CD4-positive, alpha-beta T cell treated with Interleukin-17A for 1 hour (primary cell): ENCODE measurements at places on chromosomes 4 and X.
A peak's percentile ranks its signal among the peaks of the same experiment; 100 is the strongest.

DNA sequence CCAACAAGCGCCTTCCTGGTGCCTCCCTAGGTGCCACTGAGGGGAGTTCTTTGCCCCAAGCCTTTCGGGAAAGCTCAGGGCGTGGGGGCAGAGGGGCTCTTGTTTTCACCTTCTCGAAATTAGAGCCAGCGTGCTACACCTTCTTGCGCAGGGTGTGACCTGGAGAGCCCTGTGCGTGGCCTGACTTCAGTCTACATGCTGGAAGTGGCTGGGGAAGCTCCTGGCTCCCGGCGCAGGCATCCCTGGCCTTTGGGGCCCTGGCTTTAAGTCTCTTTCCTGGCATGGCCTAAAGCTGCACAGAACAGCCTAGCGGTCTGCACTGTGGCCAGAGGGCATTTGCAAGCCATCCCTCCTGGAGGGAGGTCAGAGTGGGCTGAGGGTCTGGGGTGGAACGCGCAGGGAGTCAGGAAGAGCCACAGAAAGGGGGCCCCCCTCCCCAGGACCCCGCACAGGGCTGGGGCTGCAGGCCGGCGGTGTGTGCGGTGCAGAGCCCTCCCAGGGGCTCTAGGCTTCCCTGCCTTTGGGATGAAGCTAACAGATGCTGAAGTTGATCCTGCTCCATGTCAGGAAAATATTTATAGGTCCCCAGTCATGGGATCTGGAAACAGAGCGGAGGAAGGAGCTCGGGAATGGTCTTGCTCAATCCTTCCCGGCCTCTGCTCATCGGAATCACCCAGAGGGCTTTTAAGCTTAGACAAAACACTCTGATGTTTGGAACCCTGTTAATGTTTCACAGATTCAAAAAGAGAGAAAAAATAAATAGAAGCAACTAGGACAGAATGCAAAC lies 781 bp upstream of the SPON2 start:
- no peak for DNase-seq

DNA sequence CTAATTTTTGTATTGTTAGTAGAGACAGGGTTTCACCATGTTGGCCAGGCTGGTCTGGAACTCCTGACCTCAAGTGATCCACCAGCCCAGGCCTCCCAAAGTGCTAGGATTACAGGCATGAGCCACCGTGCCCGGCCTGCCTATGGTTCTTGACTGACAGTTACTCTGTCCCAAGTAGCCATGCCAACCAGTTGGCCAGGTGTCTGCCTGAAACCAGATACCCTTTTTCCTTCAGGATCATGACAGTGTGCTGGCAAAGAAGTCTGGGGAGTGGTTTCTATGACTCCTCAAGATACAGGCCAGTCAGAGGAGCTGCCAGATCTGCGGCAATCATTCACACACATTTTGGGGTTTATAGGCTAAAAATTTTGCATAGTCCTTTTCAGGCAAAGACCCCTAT lies 1.7 kb upstream of the LAS1L start:
- no peak for DNase-seq

- DNase-seq: no peak
These were observed 88.4 kb upstream of the CLNK start for GRCh38 chr4:10773010-10773409.

GRCh38 chrX:110450050-110450449 lies 91.4 kb downstream of the RTL9 start:
- peak; percentile 51 for DNase-seq

DNA sequence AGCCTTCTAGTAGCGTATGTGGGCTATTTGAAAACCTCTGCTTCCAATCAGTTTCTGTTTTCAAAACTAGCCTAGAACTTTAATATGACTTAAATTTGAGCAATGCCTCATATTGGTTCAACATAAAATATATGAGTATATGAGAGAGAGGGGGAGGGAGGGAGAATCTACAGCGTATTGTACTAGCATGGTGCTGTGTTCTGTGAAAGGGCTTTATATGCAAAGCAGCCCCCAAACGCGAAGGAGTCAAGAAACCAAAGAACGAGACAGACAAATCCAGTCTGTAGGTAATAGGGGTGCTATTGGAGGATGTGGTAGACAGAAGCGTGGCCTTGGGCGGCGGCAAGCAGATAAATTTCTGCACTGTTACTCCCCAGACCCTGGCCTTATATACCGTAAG lies 784 bp upstream of the ANXA5 start:
- DNase-seq: peak; percentile 26

DNA sequence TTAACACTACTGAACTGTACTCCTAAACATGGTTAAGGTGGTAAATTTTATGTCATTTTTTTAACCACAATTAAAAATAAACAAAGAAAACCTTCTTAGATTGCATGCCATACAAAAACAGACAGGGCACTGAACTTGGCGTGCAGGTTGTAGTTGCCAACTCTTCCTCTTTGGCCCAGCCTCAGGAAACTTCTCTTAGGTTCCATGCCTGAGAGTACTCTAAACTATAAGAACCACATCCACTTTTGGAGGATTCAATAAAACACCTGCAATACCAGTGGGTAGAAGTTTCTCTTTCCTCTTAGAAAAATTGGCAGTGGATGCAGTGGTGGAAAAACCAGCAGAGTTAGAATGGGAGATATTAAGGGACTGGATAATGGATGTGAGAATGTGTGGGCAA lies 103.4 kb downstream of the LUZP4 start:
- no peak for DNase-seq

DNA sequence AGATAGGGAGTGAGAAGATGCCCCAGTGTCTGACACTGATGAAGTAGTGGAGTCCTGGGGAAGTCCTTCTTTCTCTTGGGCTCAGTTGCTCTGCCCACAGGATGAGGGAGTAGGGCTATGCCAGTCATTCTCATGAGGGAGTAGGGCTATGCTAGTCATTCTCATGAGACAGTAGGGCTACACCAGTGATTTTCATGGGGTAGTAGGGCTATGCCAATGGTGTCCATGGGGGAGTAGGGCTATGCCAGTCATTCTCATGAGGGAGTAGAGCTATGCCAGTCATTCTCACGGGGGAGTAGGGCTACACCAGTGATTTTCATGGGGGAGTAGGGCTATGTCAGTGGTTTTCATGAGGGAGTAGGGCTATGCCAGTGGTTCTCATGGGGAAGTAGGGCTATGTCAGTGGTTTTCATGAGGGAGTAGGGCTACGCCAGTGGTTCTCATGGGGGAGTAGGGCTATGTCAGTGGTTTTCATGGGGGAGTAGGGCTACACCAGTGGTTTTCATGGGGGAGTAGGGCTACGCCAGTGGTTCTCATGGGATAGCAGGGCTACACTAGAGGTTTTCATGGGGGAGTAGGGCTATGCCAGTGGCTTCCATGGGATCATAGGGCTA lies 43.3 kb upstream of the SOD3 start:
- no peak for DNase-seq

DNA sequence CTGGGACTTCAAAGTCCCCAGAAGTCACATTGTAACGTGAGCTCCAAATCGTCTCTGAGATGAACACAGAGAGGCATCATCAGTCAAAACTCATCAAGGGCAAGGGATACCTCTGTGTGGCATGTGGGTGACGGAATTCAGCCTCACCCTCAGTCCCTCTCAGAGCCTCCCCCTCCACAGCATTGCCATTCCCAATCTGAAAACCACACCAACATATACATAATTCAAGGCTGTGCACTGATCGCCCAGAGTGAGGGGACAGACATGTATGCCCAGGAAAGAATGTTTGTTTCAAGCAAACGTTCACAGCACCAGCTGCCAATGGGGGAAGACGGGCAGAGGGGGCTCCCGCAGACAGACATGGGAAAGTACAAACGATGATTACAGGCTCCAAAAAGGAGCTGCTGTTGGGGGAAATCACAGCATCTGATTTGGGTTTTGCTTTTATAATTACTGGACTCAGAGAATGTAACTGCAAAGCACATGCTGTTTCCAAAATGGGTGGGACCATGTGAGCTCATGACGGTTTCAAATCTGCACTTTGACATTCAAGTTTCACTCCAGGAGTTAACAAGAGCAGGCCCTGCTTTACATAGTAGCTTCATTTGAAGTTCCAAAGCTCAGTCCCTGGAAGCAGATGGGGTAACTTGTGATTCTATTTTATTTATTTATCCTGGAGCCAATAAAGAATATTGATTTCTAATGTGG lies 88.3 kb downstream of the CLCN4 start:
- DNase-seq: no peak

DNA sequence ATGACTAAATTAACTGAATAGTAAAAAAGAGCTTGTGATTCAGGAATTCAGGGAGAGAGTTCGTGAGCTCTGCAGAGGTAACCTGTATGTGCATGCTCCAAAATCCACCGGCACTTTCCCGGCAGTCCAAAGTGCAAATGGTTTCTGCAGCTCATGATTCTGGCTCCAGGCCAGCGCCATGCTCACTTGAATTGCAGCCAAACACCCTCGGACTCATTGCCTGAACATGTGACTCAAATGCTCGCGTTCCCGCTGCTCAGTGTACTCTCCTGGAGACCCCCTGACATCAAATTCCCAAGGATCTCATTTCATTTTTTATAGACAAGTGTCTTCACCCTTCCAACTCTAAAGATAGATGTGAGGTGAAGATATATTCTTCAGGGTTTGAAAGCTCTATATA lies 44.1 kb upstream of the SH3RF1 start:
- no peak for DNase-seq

- no peak for DNase-seq
These were observed 98.7 kb downstream of the NFKB1 start for GRCh38 chr4:102599886-102600285.

DNA sequence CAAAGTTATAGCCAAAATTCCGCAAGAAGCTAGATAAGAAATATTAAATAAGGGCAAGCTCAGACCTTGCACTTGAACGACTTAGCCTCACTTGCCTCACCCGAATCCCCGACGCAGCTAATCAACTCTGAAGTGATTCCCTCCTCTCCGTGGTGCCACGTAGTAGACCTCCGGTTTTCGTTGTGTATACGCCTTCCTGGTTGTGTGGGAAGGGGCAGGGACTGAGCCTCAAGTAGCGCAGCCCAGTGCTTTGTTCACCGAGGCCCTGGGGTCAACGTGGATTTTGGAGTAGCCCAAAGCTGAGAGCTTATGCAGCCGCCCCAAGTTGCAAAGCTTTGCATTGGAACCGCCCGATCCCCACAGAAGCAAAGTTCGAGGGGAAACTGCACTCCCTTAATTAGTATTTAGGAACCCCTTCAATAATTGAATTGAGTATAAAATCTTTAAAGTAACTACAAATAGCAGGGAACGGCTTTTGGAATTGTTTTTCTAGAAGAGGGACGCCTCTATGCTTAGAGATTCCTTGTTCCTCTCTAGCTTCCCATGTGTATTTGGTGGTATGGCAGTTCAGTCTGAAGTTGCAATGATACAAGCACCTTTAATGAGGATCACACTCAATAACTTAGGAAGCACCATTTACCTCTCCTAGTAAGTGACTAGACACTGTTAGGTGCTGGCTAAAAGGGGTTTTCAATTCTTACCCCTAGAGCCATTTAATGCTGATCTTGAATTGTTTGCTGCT lies 55.7 kb downstream of the LINC00632 start:
- no peak for DNase-seq

GRCh38 chr4:168759321-168759720 lies 250.7 kb downstream of the CBR4 start:
- DNase-seq: no peak

DNA sequence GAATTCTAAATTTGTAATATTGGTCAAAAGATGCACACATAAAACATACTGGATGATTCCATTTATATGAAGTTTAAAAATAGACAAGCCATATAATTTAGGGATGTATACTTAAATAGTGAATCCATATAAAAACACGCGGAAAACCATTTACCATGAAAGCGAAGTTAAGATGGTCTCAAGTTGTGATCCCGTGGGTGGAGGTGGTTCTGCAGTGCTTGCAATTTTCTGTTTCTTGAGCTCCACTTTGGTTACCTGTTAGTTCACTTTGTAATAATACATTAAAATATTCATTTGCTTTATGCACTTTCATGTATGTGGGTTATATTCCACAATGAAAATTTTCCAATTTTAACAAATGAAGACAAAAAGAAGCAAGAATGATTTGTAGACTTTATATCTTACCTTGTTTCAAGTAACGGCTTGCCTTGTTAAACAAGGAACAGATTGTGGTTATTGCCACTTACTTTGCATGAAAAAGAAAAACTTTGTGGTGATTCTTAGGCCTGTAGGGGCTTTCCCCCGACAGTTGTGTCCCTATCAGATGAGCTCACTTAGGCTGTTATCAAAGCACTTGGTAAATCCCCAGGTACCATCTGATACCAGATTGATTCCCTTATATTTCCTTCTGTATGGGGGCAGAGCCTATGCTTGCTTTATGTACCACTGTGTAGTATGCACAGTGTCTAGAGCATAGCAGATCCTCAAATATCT lies 12.2 kb downstream of the UCP1 start:
- DNase-seq: peak; percentile 39

- DNase-seq: no peak
These were observed 18.5 kb downstream of the ADRA2C start for GRCh38 chr4:3784454-3785291.

GRCh38 chr4:76373919-76374552 lies 46.9 kb downstream of the CCDC158 start:
- DNase-seq: no peak

DNA sequence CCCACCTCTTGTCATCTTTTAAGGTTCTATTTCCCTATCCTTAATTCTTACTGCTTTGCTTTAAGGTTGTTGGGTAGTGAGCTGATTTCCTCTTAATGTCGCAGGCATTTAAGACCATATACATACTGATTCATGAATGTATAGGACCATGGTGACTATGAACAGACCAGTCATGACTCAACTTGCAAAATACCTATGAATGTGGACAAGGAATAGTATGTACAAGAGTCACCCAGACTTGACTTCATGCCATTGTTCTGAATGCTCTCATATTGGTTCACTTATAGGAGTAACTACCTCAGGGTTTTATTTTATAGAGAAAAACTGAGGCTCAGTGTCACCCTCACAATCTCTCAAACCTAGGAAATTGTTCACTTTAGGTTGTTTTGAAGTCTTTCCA lies 44.3 kb downstream of the CCNG2 start:
- no peak for DNase-seq

DNA sequence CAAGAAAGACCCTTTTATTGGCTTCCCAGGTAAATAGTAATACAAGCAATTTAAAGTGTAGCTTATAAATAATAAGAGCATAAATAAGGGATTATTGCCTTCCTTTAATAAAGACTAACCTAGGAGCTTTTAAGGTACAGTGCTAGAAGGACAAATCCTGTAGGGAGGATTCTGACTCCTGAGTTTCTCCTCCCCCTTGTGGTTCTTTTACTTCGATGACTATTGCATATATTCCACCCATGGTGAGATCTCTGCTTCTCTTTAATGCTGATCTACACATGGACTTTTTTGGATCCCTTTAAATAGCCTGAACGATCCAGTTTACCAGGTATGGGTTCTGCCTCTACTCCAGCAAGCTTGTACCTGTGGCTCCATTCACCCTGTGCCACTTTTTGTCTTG lies 2.5 kb downstream of the GALNT7 start:
- no peak for DNase-seq
